ENCODE measurements at places on chromosomes 6 and 20. TPM values are rescaled to one million over a fixed set of nuclear protein-coding genes. Genes with fewer than 3 reads are reported as not detected.
A peak's percentile ranks its signal among the peaks of the same experiment; 100 is the strongest.

LRFN2 gene
- not detected for total RNA-seq

DNA sequence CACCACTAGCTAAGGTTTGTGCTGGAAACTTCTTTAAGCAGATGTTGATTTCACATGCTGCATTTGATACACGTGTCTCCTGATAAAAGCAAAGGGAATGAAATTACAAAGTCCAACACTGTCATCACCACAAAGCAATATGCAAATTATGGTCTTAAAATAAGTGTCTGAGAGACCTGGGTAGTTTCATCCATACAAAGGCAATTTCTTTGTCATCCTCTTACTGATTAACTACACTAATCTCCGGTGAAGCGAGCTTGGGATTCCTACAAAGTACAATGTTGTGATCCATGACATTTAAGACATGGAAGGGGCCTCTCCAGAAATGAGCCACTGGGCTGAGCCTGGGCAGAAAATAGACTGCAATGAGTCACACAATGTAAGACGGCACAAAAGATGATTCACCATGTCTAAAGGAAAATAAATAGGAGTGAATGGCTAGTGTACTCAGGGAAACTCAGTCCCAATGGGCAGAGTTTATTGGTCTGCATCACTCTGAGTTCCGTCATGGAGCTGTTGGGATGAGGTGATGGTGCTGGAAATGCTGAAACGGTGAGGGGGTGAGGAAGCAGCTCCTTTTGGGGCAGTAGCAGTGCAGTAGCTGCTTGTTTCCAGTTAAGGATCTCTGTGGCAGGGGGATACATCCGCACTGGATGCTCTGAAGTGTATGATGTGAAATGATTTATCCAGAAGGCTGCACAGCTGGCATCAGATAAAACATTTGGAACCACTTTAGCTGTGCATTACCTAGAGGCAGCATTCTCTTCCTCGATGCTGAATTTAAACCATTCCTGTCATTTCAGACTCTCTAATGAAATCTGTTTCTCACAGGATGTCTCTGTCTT, 103.3 kb downstream of the IBTK start:
- ATAC-seq: peak; percentile 82

DNA sequence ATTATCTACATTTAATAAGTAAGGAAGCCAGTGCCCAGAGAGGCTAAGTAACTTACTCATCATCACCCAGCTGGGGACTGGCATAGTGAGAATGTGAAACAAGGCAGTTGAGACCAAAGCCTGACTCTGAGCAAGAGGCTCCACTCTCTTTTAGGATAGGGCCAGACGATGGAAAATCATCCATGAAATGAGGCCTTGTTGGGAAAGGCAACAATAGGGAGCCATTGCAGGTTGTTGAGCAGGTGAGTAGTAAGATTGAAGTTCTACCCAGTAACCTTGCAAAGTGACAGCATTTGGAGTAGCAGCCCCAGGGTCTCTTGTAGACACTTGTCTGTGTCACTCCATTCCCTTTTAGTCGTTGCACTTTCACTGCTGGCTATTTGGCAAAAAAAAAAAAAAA, 2.5 kb upstream of the CPNE5 start:
- ATAC-seq: no peak

GRCh38 chr6:7243179-7243981, 69.6 kb downstream of the SSR1 start:
- peak; percentile 62 for ATAC-seq

- no peak for ATAC-seq
Observed at GRCh38 chr6:18392346-18392877, 5.3 kb downstream of the RNF144B start.

- ATAC-seq: no peak
Observed at GRCh38 chr20:45049438-45049837, 51.5 kb downstream of the KCNS1 start.

Measured in gastroesophageal sphincter (tissue), 4 donors.